ENCODE measurements at places on chromosomes 5 and 9. TPM values are rescaled to one million over a fixed set of nuclear protein-coding genes. Genes with fewer than 3 reads are reported as not detected.

Gene DNAH5
- polyA plus RNA-seq: 0.18 TPM

Gene SPATA24
- 5.4 TPM for polyA plus RNA-seq

Gene MYMK
- not detected for polyA plus RNA-seq

Gene PCDHB7
- 2.6 TPM for polyA plus RNA-seq

DNA sequence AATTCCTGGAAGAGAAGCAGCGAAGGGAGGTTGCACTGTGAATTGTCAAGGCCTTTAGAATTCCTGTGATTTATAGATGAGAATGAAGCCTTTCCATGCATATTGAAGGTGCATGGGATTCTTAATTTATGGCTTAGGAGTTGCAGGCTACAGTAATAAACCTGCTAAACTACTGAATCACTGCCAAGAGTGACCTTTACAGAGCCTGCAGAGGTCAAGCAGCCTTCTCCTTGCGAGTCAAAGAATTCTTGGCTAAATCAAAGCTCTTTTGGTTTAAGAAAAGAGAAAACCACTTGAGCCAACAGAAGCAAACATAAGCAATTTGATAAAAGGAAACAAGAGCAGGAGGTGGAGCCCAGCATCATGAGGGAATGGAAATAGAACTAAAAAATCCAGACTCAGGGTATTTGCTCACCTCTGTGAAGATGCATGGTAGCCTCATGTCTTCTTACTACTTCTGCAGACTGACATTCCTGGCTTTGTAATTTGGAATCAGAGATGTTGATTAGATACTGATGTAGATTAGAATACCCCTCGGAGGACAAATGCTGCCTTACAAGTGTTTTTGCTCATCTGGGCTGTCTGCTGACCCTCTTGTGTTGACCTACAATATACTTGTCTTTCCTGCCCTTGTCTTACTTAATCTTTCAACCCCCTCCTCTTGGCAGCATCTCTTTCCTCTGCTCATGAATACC, 90.3 kb upstream of the IFNK start:
- DNase-seq: no peak

Gene FXN
- polyA plus RNA-seq: 20.2 TPM

- DNase-seq: no peak
Observed at GRCh38 chr5:134637116-134637721, 4.6 kb upstream of the SAR1B start.

- no peak for DNase-seq
Observed at GRCh38 chr5:96124589-96124988, 162.9 kb upstream of the ELL2 start.

Measured in urinary bladder (tissue), 4 donors.